ENCODE measurements at places on chromosomes 16 and 17. TPM values are rescaled to one million over a fixed set of nuclear protein-coding genes. Genes with fewer than 3 reads are reported as not detected.

Gene DHRS7C
- not detected for polyA plus RNA-seq

GRCh38 chr16:8846401-8846932 is 22.3 kb downstream of the CARHSP1 start:
- no peak for DNase-seq

GRCh38 chr17:42980274-42980765 is at the start of gene RUNDC1:
TSS of gene RUNDC1 (plus strand) at chr17:42980565. CDS start at chr17:42980577, 12 bp downstream.
- peak; percentile 91 for DNase-seq

DNA sequence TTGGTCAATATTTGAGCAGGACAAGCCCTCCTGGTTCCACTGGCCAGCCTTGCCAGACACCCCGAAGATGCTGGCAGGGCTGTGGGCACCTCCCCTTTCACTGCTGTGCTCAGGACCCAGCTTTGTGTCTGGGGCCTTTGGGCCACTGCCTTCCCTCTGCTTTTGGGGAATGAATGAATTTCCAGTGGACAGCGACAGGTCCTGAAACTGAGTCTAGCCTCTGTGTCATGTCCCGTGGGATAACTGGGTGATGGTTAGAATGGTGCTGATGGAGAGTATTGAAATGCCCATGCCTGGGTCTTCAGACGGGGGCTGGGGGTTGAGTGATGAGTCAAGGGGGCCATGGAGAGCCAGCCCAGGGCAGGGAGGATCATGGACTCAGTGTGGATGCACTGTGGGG is 135.8 kb downstream of the FOXL1 start:
- DNase-seq: no peak

Gene KARS1
- polyA plus RNA-seq: 173 TPM

DNA sequence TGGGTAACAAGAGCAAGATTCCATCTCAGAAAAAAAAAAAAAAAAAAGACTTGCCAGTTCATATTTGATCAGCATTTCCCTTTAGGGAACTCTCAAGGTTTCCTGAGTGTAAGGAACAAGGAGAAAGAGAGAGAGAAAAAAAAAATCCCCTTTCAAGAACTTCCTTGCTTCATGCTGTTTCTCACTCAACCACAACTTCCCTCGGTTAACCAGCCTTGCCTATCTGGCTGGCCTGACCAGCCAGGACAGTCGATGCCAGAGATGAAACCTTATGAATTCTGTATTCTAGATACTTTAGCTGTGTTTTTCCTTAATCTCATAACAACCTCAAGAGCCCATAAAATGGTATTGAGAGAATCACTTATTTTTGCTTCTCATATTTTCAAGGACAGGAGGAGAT is 2.6 kb upstream of the N4BP1 start:
- DNase-seq: no peak

DNA sequence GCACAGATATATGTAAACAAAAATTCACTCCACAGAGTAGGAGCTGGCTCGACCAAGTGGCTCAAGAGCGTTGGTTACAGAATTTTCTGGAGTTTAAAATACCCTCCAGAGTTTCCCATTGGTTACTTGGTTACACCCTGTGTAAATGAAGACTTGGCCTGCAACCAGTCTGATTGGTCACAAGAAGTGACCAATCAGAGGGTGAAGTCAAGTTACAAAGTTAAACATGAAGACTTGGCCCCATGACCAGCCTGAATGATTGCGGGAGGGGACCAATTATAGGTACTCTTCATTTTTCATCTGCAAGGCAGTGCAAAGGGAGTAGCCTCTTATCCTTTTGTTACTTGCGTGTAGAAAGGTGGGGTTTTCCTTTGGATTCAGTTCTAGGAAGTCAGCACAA is 121.3 kb upstream of the SALL1 start:
- no peak for DNase-seq

- DNase-seq: no peak
These were observed 397 bp downstream of the NCOR1 start for GRCh38 chr17:16215002-16215272.

- DNase-seq: no peak
These were observed 27.3 kb downstream of the C17orf75 start for GRCh38 chr17:32314636-32315035.

GRCh38 chr17:49549311-49549605 is 26.4 kb upstream of the NXPH3 start:
- no peak for DNase-seq

Gene SLC16A6
- polyA plus RNA-seq: 0.41 TPM

Gene KRT27
- not detected for polyA plus RNA-seq

Gene RHBDL1
- not detected for polyA plus RNA-seq

DNA sequence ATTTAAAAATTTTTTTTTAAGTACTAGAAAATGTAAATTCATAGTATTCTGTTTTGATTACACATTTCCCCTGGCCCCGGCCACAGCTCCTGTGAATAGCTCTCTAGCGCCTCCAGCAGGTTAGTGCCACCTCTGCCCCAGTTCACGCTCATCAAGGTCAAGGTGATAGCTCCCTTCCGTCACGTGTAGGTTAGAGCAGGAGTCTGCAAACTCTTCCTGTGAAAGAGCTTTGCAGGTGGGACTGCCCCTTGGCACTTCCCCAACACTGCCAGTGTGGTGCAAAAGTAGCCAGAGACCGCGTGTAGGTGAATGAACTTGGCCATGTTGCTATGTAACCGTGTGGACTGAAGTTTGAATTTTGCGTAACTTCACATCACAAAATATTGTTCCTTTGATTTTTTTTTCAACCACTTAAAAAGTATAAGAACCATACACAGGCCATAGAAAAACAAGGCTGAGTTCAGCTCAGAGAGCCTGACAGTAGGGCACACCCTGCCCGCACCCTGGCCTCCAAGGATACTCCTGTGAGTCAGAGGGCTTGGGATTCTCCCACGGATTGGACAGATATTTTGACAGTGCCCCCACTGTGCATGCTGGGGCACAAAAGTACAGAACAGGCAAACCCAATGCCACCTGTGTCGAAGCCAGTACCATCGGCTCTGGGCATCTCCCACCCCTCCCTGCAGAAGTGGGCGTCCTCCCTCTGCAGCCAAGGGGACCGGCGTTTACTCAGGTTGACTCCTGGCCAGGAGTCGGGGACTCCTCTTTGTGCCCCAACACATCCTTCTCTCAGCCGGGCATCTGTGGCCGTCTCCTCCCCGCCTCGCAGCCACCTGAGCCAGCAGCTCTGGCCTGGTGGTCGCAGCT is 92.0 kb upstream of the CHMP6 start:
- DNase-seq: no peak

- no peak for DNase-seq
These were observed 3.3 kb downstream of the PGS1 start for GRCh38 chr17:78381601-78382232.

DNA sequence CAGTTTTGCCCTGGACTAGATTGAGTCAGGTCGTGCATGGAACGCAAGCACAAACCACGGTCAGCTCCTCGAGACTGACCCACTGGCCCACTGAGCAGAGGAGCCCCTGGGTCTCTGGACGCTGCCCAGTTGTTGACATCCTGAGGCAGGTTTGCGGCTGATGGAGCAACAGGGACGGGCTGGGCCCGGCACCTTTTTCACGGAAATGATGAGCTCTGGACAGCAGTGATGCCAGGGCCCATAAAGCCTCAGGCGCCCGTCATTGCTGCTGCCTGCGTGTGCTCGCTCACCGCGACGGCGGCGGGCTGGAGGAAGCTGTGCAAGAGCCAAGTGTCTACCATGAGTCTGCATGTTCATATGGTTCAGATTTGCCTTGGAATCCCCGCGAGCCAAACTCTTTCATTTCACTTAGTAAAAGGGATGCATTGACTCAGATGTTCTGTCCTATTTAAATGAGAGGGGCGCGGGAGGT is 30.8 kb upstream of the CRISPLD2 start:
- no peak for DNase-seq

- DNase-seq: no peak
These were observed 41.7 kb upstream of the CDRT4 start for GRCh38 chr17:15509095-15509494.

DNA sequence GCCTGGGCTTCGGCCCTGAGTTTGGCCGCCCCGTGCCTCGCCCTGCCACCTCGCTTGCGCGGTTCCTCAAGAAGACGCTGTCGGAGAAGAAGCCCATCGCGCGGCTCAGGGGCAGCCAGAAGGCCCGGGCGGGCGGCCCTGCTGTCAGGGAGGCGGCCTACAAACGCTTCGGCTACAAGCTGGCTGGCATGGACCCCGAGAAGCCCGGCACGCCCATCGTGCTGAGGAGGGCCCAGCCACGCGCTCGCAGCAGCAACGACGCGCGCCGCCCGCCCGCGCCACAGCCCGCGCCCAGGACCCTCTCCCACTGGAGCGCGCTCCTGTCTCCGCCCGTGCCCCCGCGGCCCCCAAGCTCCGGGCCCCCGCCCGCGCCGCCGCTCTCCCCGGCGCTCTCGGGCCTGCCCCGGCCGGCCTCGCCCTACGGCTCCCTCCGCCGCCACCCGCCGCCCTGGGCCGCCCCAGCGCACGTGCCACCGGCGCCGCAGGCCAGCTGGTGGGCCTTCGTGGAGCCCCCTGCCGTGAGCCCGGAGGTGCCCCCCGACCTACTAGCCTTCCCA is 12.0 kb downstream of the MYO15A start:
- no peak for DNase-seq

DNA sequence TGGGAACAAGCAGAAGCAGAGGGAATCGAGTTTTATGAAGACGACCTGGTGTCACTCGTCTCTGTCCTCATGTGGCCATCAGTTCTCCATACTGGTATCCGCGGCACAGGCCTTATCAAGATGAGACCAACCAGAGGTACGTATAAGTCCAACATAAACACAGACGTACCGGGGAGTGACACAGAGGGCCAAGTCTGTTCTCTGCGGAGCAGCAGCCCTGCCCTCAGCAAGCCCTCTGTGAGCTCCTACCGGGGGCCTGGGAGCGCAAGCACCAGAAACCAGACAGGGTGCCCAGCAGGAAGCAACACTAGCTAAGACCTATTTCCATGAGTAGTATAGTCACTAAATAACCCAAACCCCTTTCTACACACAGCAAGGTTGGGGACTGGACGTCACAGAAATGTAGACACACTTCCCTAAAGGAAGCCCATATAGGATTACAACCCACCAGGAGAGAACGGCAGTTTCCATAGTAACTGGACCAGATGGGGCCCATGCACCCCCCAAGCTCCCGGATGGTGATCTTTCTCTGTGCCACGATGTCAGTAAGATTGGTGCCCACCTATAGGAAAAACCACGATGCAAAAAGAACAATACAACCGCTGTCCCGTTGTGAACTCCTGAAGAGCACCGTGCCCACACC is 911 bp downstream of the ARL16 start:
- DNase-seq: no peak

Gene GUCY2D
- not detected for polyA plus RNA-seq

Gene CA4
- not detected for polyA plus RNA-seq

Gene COL1A1
- not detected for polyA plus RNA-seq

DNA sequence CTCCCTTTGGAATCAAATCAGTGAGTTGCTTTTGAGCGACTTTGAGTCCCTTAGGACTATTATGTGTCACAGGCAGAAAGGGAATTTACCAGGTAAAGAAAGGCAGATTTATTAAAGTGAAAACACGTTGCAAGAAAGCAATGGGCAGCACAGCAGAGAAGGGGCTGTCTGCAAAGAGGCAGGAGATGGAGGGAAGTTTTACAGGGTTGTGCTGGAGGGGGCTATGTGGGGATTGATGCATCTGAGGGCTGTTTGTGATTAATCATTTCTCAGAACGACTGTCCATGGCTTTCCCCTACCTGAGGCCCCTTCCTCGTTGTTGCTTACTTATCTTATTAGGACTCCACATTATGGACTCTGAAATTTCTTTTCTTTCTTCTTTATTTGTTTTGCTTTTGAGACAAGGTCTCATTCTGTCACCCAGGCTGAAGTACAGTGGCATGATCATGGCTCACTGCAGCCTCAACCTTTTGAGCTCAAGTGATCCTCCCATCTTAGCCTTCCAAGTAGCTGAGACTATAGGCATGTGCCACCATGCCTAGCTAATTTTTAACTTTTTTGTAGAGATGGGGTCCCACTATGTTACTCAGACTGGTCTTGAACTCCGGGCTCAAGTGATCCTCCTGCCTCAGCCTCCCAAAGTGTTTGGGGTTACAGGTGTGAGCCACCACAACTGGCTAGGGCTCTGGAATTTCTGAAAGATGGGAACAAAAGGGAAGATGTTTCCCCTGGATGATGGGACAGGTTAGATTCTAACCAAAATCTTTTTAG is 5.5 kb downstream of the WWP2 start:
- DNase-seq: no peak

Gene C16orf54
- polyA plus RNA-seq: 64.2 TPM

GRCh38 chr16:66414891-66415290 is 12.2 kb upstream of the BEAN1 start:
- DNase-seq: no peak

GRCh38 chr17:46194393-46195216 is 1.4 kb upstream of the KANSL1 start:
- peak; percentile 72 for DNase-seq

- DNase-seq: no peak
These were observed 81.8 kb upstream of the TOB1 start for GRCh38 chr17:50947782-50948543.

DNA sequence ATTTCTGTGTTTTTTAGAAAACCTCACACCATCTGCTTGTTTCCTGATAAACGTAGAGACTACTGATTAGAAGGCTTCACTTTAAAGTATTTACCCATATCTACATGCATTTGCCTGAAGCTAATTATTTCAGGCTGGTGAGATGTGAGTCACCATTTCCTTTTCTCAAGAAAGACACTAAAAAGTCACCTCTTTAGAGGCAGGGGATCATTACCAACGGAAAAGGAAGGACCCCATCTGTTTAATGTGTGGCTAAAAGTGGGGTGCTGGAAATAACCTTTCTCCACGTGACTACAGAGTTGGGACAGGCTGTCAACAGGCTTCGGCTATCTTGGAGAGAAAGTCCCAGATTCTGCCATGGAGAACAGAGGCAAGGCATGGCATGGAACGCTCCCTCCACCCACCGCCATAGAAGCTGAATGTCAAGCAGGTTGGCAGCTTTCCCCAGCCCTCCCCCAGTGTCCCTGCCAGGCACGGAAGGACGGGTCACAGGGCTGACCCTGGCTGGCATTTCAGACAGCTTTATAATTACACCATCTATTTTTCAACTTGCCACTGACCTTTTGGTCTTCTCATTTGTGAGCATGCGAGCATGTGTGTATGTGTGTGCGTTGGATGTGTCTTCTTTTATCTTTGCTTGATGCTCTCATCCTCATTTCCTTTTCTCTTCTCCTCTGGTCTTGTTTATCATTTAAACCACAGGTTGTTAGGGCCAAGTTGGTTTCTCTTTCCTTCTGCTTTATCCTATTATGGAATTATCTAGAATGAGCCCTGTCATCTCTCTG is 157.0 kb downstream of the CPPED1 start:
- no peak for DNase-seq

Gene CCDC78
- not detected for polyA plus RNA-seq

DNA sequence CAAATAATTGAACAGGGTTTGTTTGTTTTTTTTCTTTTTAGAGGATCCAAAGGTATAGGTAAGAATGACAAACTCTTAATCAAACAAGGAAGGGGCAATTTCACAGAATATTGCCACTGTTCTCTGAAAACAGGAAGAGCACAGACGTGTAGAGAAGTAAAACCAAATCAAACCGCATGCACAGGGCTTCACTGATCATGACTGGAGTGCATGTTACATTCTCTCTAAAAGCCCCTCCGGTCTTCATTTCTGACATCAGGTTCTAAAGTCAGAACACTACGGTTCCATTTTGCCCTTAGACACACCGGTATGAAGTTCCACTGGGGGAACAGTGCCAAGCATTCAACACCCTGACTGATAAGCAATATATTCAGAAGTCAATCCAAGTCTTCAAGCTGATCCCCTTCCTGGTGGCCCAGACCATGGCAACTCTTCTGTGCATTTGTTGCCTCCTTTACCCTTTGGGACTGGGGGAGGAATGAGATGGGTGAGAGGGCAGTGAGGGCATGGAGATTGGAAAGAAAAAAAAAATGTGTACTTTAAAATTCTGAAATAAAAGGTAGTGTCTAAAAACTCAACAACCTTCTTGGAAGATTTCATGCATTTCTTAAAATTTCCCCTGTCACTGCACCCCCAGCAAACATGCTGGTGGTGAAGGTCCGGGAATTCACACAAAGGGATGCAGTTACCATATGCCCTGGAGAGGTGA is 1.4 kb downstream of the MMD start:
- DNase-seq: peak; percentile 84

Gene C16orf74
- 129 TPM for polyA plus RNA-seq
